ENCODE measurements at places on chromosomes 5 and 9. TPM values are rescaled to one million over a fixed set of nuclear protein-coding genes. Genes with fewer than 3 reads are reported as not detected.

The ITGA1 gene
- total RNA-seq = 29.3 TPM

The SIGMAR1 gene
- total RNA-seq = 31.8 TPM

The LAMC3 gene
- 0.29 TPM for total RNA-seq

The NMUR2 gene
- 0.21 TPM for total RNA-seq

The GPR151 gene
- not detected for total RNA-seq
